ENCODE measurements at places on chromosomes 3 and 15.
A peak's percentile ranks its signal among the peaks of the same experiment; 100 is the strongest.

DNA sequence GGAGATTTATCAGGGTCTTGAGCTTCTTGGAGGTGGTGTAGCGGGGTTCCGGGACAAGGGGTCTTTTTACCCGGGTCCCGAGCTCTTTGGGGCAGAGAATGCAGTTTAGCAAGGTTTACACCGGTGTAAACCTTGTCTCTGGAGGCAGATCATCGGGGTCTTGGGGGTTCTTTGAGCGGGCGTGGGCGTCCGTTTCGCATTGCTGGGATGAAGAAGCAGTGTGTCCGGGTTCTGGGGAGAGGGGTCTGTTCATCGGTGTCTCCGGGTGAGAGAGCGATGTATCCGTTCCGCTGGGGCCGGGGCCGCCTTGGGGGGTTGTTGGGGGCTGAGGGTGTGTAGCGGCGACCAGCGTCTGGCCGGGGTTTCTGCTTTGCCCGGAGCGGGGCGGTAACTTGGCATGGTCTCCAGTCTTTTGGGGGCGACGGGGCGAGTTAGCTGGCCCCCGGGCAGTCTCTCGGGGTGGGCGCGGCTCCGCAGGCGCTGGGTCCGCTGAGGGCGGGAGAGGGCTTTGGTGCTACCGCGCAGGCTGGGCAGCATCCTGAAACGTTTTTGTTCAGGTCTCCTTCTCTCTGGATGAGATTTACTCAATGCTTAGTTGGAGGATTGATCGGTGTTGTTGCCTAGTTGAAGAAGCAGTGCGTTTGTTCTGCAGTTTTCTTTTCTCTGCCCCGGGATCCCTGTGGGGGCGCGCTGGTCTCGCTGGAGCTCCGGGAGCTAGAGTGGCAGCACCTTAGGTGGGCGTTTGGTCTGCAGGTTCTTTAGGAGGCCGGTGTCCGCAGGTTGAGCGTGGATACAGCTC, 843 bp downstream of the GLCE start:
- peak; percentile 31 for DNase-seq

DNA sequence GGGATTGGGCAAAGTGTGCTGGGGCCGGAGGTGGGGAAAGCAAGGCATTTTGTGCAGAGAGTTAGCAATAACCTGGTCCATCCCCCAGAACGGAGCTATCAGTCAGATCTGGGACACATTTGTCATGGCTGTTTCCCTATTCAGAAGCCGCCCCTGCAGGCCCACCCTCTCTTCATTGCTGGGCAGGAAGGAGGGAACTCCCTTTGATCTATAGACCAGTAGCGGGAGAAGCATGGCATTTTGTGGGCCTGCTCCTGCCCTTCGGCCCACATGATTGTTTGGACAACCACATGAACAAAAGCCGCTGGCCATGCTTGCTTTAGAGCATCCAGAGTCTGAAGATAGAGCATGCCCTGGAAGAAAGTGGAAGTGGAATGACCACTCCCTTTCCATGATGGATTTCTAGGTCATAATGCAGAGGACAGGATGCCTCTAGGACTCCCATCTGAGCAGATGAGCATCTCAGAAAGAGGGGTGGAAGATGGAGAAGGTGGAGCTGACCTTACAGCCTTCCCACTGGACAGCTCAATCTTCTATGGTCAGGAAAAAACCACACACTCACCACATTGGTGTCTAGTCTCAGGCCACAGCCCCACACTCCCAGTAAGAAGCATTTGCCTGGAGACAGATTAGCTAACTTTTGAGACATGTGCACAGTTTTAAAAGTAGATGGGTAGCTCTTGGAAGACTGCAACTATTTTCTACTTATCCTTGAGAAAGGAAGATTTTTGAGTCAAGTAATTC, 11.9 kb upstream of the LRTM1 start:
- DNase-seq = no peak

- no peak for DNase-seq
Measured at GRCh38 chr3:25904206-25904605, 114.3 kb downstream of the OXSM start.

GRCh38 chr3:111538681-111539083, 3.3 kb upstream of the CD96 start:
- peak; percentile 71 for DNase-seq

- peak; percentile 99 for DNase-seq
Measured at GRCh38 chr3:21435871-21436270, 315.1 kb downstream of the ZNF385D start.

DNA sequence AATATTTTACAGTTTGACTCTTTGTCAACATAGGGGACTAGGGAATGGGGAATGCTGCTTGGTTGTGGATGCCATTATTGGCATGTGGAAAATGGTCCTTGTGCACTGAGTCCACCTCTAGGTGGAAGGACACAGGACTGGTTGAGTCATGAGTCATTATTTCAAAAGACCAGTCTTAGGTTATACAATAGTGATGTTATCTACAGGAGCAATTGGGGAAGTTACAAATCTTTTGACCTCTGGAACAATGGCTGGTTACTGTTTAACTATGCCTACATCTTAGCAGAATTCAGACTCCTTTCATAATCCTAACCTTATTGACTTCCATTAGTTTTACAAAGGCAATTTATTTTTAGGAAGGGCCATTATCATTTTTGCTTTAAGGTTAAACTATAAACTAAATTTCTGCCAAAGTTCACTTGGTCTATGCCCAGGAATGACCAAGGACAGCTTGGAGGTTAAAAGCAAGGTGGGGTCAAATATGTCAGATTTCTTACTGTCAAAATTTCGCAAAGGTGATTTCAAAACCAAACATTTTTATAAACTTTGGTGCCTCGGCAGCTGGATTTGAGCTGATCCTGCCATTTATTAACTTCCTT, 11.8 kb upstream of the CCR8 start:
- no peak for DNase-seq

GRCh38 chr15:78739996-78740903, 71.0 kb downstream of the ADAMTS7 start:
- peak; percentile 45 for DNase-seq

GRCh38 chr3:144821583-144821982, 850.0 kb downstream of the DIPK2A start:
- peak; percentile 91 for DNase-seq

GRCh38 chr3:27544372-27544865, 60.2 kb upstream of the SLC4A7 start:
- peak; percentile 87 for DNase-seq

- peak; percentile 56 for DNase-seq
Measured at GRCh38 chr3:29581311-29581710, 300.4 kb downstream of the RBMS3 start.

DNA sequence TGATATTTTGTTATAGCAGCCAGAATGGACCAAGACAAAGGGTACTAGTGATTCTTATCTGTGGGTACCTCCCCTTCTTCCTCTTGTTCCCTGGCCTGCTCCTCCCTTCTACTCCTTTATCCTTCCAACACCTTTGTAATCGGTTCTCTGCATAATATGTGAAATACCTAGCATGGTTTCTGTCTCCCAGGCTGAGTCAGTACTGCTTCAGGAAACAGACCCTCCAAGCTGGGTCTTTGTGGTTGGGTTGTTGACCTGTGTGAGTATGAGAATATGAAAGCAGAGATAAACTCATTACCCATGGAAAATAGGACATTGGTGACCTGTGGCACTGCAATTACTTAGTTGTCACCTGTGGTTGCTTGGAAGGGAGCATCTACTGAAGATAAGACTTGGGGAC, 69.3 kb upstream of the KLF13 start:
- no peak for DNase-seq

DNA sequence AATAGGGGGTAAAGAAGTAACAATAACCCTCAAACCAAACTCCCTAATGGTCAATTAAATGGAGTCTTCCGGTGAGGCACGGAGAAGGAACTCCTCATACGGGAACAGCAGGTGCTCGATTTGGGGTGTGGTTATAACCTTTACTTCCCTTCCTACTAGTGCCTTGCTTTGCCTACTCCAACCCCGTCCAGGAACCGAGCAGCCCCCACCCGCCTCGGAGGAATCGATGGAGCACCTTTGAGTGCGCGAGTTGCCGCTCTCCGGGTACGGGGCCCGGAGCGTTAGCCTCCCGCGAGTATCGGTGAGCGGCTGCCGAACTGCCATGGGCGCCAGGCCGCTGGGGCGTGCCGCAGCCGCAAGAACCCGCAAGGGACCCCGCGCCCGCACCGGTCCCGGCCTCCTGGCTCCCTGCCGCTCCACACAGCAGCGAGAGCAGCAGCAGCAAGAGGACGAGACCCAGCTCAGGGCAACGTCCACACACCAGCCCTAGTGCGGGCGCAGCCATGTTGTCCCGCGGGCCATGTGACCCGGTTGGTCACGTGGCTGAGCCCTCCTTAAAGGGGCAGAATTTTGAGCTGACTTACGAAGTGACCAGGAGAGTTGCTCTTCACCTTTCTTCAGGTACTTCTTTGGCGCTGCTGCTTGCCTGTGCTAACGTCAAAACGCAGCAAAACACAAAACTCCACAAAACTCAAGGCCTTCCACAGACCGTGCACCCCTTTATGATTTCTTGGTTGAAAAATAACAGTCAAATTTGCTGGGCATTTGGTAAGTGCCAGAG, at the start of gene SUMF1:
Gene SUMF1, minus strand, starts transcription at position 529 of the 781 bp plus-strand sequence. Its CDS starts 24 bp downstream, at position 505.
- peak; percentile 78 for DNase-seq

- DNase-seq = no peak
Measured at GRCh38 chr15:80887148-80887547, 102.5 kb downstream of the MESD start.

- peak; percentile 16 for DNase-seq
Measured at GRCh38 chr3:13644341-13645117, 95.6 kb downstream of the FBLN2 start.

DNA sequence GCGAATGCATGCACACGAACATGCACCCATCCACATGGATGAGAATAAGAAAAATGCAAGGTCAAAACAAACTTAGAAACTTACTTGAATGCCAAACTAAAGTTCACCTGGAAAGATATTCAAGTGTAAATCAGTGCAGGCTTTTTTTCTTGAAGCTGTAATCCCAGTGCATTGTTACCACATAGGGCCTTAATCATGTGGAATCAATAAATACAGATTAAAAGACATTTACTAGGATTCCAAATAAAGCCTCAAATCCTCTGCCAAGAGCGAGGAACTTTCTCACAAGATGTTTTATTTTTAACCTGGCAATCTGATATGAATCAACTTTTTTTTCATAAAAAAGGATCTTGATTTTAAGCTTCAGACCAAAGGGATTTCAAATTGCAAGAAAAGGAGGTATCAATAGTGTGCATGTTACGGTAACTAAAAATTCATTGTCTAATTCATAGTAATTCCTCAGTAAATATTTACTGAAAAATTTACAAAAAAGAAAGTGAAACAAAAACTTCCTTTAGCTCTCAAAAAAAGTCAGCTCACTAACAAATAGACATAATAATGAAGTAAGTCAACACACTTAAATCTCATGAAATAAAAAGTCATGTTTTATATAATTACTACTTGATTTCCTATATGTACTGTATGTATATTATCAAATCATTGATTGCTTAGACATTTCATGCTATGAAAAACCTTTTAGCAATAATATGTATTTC, 978.6 kb downstream of the PLOD2 start:
- peak; percentile 10 for DNase-seq

- peak; percentile 84 for DNase-seq
Measured at GRCh38 chr15:51132384-51133139, 37.9 kb upstream of the TNFAIP8L3 start.

GRCh38 chr3:170258105-170258487, 35.9 kb downstream of the PRKCI start:
- DNase-seq = no peak

- no peak for DNase-seq
Measured at GRCh38 chr15:65434201-65434600, 11.5 kb upstream of the IGDCC4 start.

DNA sequence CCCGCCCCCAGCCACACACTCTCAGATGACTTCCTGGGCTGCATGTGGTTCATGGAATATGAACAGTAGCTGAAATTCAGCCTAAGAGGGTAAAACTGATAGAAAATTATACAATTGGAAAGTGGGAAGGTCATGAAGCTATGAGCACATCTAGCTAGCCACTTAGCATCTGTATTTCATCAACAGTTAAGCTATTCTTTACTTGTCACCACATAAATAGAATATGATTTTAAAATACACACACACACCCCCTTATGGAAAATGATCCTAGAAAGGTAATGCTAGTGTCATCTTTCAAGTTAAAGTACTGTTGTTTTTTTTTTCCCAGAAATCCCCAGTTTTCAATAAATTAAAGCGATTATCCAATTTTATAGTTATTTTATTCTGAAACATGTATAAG, 3.6 kb downstream of the MAP4 start:
- DNase-seq = no peak

DNA sequence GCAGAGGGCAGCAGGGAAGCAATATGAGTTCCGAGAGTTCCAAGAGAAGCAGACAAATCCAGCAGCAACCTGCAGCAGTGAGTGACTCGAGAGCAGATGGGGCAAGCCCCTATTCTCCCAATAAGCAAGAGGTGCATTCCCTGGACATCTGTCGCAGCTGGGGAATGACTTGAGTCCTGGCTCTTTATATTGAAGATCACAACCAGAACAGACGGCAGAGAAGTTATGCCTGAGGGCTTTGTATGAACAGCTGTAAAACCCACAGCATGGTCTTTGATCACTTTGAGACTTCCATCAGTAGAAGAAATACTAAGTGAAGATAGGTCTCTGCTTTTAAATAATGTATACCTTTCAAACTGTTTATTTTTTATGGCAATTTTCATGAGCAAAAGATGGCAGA, 23.6 kb upstream of the C3orf22 start:
- DNase-seq = no peak

- DNase-seq = no peak
Measured at GRCh38 chr3:52983336-52983807, 62.5 kb downstream of the SFMBT1 start.

- DNase-seq = peak; percentile 68
Measured at GRCh38 chr3:52649461-52650210, 36.1 kb downstream of the PBRM1 start.

GRCh38 chr3:153160451-153161137, 1.4 kb upstream of the RAP2B start:
- DNase-seq = peak; percentile 86

All from fibroblast of skin of right biceps (primary cell).